ENCODE measurements at places on chromosomes 1 and 21.

GRCh38 chr1:195721210-195721971 lies 886.8 kb downstream of the KCNT2 start:
- DNase-seq = no peak

DNA sequence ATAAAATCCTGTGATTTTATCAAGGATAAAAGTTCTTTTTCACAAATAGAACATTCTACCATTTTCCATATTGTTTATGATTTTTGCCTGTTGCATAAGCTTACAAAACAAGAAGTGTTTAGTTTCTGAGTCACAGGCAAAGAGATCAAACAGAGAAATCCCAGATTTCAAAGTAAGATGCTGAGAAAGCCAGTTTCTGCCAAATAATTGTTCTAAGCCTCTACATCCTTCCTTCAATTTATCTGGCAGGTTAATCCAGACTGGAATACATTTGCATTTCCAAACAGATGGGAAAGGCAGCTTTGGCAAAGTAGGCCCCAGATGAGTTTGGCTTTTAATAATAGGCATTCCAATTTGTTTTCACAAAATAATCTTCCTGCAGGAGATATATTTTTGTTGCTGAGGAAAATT lies 2.5 kb downstream of the SLC1A7 start:
- DNase-seq = no peak

DNA sequence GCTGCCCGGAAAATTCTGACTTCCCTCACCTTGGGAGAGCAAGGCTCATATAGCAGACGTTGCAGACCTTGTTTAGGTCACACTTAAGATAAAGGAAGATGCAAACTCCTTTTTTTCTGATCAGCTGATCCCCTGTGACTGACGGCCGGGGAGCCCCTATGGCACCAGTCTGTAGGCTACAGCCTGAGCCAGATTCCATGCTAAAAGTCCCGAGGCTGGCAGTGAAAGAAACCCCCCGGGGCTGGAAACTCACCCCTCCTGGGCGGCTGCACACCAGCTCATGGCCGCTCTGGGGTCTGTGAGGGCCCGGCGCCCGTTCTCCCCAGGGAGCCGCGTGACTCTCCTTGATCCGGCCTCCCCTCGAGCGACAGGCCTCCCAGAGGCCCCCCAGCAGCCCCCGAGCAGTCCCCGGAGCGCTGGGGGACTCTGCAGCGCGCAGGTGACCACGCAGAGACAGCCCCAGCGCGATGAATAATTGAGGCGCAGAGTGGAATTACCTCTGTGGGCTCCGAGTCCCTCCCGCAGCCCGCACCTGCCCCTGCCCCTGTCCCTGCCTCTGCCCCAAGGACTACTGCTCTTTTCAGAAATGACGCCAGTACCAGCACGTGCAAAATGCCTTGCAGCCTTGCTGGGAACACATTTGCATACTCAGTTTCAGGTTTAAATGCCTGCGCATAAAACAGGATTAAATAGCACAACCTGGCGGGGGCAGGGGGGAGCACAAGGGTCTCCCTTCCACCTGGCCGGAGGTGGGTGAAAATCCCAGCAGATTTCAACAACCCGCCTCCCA lies 62.6 kb upstream of the CLDN14 start:
- no peak for DNase-seq

DNA sequence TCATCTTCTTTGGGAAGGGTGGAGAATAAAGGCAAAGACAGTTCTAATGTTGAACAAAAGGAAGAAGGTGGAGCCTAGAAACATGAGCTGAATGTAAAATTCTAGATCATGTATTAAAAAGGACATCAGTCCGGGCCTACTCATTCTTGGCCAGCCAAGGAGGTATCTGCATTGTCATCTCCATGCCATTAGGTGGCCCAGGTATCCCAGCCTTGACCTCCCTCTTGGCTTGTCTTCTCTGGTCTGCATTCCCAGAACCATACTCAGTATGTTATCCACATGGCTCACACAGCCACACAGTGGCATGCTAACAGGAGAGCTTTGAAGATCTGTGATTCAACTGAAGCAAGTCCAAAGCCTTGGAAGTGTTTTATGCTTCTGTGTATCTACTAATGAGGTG lies 369.8 kb upstream of the KAZN start:
- DNase-seq = no peak

DNA sequence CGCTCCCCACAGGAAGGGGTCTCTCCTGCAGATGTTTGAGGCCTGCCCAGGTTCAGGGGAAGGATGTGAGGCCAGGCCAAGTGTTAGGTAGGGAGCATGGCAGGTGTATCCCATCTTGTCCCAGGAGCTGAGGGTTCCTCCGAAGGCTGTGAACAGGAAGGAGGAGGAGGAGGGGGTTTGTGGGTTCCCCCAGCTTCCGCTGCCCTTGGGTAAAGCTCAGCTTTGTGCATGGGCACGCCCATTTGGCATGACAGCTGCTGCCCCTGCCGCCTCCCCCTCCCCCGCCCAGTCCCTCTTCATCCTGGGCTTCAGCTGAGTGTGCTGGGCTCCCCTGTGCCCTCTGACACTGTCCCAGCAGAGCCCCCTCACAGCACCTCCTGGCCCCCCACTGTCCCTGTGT lies 25.5 kb downstream of the TNFRSF8 start:
- DNase-seq = peak; percentile 24

- DNase-seq = no peak
Observed at GRCh38 chr1:21436488-21437340, 3.2 kb upstream of the NBPF3 start.

- no peak for DNase-seq
Observed at GRCh38 chr1:3846541-3846940, 10.5 kb downstream of the CEP104 start.

- no peak for DNase-seq
Observed at GRCh38 chr1:208248991-208249696, 5.0 kb upstream of the PLXNA2 start.

DNA sequence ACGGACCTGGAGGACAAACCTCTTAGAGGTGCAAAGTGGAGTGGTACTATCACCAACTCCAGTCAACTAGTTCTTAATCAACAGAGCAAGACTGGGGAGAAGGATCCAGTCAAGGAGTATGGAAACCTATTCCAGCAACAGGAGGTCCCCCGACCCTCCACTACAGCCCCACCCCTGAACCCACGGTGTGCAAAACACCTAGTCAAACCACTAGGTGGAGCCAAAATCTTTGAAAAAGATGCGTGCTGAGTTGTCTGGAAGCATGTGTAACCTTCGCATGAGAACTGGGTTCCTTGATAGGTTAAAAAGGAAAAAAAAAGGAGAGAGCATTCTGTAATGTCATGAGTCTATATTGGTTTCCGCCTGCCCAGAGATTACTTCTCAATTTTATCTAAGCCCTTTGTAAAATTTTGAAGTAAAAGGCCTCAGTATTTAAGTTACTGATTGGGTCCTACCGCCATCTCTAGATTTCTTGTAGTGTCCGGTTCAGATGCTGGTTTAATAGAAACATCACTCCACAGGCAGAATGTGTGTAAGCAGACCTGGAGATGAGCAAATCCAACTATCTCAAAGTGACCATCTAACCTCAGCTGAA lies 81.9 kb upstream of the HAO2 start:
- no peak for DNase-seq

DNA sequence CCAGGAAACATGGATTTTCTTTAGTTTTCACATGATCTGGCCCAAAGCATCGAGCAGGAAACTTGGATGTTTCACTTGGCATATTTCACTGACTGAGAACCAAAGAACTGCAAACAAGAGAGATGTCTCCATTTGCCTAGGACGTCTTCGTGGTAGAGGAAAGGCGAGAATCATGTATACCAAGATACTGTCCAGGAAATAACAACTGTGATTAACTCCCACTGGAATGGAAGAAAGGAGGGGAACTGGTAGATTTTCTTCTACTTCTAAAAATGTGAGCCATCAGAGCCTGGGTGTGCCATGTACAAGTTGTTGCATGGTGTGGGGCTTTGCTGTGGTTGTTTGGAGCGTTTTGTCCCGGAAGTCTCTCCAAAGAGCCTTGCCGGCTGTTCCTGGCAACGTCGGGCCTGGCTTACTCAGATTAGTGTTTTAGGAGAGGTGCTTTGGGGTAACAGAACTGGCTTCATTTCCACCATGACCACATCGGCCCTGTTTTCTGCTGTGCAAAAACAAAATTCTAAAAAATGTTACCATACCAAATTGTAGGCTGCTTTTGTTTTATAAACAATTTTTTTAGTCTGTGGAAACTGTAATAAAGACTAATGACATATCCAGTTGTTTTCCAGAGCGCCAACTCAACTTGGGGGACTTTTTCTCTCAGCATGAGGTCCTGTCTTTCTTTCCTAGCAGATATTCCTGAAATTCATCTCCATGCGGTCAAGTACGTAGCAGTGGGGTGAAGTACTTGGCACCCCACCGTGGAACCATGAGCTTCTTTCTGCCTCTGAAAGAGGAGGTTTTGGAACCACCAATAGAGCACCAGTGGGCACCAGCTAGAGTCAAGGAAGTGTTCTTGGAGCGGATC lies 118.3 kb downstream of the TM2D1 start:
- DNase-seq = no peak

GRCh38 chr1:202073206-202073605 lies 49.5 kb upstream of the GPR37L1 start:
- DNase-seq = no peak

DNA sequence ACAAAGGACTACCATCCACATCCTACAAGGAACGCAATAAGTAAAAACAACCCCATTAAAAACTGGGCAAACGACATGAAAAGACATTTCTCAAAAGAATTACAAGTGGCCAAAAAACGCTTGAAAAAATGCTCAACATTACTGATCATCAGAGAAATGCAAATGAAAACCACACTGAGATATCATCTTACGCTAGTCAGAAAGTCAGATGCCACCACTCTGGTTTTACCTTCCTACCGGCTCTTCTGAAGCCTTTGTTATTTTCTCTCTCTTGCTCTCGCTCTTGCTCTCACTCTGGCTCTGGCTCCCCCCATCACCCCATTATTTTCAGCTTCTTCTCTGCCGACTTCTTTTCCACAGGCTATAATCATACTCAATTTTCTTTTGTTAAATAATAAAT lies 38.8 kb downstream of the VPS45 start:
- no peak for DNase-seq
